RKO (cell line): ENCODE measurements at places on chromosomes 1 and 21.
A peak's percentile ranks its signal among the peaks of the same experiment; 100 is the strongest.

- DNase-seq: peak; percentile 26
Observed at GRCh38 chr1:24526940-24527542, 24.4 kb downstream of the RCAN3 start.

GRCh38 chr1:96524100-96524499 is 197.5 kb upstream of the PTBP2 start:
- peak; percentile 37 for DNase-seq

- DNase-seq: no peak
Observed at GRCh38 chr1:3713840-3714239, 38.4 kb upstream of the CCDC27 start.

GRCh38 chr1:46761740-46762139 is 37.1 kb upstream of the CYP4B1 start:
- no peak for DNase-seq

- DNase-seq: no peak
Observed at GRCh38 chr1:151661751-151662150, 49.9 kb downstream of the SNX27 start.

DNA sequence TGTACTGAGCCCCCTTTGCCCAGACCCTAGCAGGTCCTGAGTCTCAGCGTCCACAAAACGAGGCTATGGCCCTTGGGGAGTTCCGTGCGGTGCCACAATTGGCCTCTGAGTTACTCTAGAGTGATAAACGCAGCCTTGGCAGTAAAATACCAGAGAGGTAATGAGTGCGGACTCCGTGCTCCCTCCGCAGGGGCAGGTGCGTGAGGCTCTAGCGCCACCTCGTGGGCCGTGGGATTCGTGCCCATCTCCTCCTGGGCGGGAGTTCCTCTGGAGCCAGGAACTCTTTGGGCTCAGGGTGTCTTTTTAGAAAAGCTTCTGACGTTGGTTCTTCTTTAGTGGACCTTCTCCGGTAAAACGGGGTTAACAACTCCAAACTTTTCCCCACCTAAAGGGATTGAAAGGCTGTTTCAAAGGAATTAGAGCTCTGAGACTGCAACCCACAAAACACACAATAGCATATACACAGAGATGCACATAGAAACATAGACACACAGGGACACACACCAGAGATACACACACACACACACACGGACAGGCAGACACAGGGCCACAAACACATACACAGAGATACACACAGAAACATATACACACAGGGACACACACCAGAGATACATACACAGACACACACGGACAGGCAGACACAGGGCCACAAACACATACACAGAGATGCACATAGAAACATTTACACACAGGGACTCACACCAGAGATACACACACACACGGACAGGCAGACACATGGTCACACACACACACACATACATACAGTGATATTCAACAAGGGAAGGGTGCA is 99.4 kb downstream of the KCNJ15 start:
- peak; percentile 55 for DNase-seq

DNA sequence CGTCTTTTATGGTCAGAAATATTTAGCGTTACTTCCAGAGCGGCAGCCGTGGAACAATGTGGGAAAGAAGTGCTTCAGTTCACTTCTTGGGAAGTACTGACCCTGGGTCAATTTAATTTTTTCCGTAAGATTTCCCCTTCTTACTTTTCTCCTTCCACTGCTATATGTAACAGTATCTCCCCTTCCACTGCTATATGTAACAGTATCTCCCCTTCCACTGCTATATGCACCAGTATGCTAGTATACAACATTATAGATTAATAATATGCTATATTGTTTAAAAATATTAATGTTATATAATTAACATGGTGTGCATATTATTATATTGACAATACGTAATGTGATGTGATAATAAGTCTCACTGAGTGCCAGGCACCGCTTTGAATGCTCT is 69.7 kb upstream of the ERG start:
- no peak for DNase-seq

DNA sequence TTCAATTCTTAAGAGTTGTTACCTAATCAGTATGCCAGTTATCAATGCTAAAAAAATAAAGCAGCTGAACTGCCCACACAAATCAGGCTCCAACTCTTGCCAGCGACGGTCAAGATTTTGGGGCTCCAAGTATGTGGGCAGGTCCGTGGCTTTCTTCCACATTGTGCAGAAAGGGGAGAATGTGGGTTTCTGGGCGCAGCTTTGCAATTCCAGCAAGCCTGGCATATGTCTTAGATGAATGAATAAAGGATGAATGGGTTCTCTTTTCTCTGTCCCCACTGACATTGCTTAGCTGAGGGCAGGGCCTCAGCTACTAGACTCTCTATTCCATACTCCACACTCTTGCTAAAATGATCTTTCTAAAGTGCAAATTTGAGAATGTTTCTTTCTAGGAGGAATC is 42.4 kb downstream of the NENF start:
- DNase-seq: no peak

DNA sequence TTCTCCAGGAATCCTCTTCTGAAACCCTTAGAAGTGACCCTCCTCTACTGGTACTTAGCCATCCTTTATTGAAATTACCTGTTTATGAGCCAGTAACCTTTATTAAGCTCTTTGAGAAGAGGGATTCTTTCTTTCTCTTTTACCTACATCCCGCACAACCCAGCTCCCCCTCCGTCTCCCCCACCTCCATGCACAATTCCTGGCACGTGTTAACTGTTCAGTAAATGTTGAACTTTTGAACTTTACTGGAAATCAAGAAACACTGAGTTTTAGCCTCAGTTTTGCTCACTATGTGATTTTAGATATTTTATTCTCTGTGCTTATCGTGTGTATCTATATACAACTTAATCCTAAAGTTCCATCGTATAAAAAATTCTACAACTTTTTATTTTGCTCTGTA is 1.8 kb downstream of the TMED5 start:
- DNase-seq: peak; percentile 67

GRCh38 chr1:105137543-105138457 is 1388.1 kb downstream of the AMY1C start:
- DNase-seq: peak; percentile 29

- no peak for DNase-seq
Observed at GRCh38 chr21:39504230-39504629, 52.5 kb downstream of the SH3BGR start.

DNA sequence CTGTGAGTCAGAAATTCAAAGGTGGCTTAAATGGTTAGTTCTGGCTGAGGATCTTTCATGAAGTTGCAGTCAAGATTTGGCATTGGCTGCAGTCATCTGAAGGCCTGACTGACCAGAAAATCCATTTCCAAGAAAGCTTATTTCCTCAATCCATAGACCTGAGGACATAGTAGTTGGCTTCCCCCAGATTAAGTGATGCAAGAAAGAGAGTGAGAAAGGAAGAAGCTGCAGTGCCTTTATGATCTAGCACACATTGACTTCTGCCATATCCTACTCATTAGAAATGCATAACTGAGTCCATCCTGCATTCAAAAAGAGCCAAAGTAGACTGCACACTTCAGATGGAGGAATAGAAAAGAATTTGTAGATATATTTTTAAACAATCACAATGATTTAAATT is 222.6 kb downstream of the COL24A1 start:
- no peak for DNase-seq

DNA sequence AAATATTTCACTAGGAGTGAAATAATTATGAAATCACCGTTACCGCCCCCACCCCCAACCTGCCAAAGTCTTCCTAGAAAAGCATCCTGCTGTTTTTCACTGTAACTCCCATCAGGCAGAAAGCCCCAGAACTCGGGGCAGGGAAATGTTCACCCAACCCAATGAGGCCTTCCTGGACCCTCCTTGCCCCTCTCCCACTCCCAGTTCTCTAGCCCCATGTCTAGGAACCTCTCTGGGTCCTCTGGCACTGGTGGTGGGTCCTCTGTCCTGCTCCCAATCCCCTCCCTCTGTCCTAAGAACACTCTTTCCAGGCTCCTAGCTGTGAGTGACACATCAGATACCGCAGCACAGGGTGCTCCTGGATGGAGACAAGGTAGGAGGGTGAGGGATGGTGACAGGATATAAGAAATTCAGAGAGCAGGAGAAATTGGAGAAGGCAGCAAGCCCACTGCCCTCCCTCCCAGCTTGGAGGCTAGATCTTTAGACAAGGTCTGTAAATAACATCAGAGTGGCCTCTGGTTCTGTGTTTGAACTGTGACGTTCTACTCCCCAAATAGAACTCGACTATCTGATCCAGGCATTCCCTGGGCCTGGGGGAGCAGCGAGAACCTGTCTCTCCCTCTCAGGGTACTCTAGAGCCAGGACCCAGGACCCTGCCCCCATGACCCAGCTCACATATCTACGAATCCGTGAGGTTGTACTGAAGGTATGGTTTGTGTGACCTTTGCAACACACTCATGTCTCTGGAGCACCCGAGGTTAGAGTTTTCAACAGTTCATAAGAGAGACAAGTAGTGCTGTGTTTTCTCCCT is 23.3 kb upstream of the BTG2 start:
- DNase-seq: no peak

DNA sequence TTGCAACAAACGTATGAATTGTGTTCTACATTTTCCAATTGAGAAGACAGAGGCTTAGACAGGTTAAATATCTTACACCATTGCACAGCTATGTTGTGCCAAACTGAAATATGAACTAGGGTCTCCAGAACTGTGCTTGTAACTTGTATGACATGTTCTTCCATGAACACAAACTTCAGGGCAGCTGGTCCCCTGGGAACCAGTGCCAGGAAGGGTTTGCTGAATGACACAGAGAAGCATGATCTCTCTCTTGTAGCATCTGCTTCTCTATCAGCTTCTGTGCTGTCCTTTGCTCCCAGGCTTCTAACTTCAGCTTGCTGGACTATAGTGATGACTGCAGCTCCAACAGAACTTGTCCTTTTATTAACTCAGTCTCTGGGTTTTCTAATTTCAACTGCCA is 385.5 kb downstream of the SIPA1L2 start:
- no peak for DNase-seq

GRCh38 chr1:163069142-163069541 is at the start of gene RGS4:
RGS4 (plus strand) TSS chr1:163069361; CDS start chr1:163069485, 124 bp downstream.
- DNase-seq: peak; percentile 92

DNA sequence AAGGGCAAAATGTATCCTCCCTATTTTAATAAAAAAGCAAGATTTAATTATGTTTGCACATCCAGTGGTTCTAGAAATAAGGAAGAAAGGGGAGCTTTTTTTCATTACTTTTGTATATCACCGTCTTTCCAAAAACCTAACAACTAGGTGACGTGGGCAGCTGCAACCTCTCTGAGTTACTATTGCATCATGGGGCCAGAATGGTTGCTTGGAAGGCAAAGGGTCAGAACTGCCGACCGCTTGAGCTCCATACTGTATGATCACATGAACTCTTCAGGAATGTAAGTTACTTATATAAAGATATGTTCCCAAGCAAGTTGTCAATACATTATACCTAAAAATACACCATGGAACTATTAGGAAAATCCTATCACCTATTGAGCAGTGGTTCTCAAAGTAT is 85.6 kb upstream of the HIVEP3 start:
- no peak for DNase-seq

GRCh38 chr1:212665241-212666115 is 34.2 kb downstream of the BATF3 start:
- peak; percentile 77 for DNase-seq

DNA sequence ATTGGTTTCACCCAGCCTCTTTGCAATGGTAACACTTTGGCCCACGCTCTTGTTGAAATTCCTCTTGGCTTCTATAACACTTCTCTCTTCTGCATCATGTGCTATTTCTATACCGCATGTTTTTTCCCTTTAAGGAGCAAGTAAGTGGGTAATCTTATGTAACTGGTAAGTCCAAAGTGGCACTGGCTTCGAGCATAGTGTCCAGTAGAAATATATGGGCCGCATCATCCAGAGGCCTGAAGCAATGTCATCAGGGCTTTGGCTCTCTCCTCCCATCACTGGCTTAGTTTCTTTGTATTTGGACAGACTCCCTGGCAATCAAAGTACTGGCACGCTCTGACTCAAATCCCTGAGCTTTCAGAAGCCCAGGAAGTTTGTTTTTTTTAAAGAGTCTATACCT is 17.5 kb downstream of the CHML start:
- DNase-seq: no peak

DNA sequence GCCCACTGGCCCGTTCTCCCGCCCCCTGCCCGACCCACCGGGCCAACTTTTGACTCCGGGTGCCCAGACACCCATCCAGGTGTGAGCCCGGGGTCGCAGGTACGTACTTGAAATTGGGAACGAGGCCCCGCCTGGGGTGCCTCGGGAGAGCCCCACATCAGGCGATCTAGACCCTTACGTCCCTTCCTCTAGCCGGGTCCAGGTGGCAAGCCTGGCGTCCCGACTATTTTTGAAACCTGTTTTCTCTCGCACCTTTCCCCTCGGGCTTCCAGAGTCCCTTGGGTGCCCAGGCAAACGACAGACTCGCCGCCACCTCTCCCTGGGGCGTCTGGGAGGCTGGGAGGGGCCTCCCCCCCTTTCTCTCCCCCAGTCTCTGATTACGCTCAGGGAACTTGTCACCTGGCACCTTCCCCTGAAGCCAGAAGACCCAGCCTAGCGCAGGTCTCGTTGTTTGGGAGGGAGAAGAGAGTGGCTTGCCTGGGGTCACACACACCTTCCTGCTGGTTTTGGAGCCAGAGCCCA is 898 bp downstream of the LDLRAP1 start:
- no peak for DNase-seq

- DNase-seq: no peak
Observed at GRCh38 chr1:217072926-217073325, 349.7 kb upstream of the ESRRG start.

DNA sequence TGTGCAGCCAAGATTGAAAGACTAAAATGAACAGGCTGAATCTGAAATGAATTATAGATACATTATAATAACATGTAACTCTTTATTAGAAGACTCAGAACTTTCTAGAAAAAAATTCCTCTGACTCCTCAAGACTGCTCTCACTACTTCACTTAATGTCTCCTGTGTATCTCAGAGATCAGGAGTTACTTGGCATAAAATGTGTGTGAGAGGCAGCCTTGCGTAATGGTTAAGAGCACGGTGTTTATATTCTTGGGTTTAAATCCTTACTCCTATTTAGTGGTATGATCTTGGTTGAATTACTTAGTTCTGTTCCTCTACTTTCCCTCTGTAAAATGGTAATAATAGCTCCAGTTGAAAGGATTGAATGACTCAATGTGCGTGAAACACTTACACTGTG is 634.9 kb downstream of the LTN1 start:
- DNase-seq: no peak

DNA sequence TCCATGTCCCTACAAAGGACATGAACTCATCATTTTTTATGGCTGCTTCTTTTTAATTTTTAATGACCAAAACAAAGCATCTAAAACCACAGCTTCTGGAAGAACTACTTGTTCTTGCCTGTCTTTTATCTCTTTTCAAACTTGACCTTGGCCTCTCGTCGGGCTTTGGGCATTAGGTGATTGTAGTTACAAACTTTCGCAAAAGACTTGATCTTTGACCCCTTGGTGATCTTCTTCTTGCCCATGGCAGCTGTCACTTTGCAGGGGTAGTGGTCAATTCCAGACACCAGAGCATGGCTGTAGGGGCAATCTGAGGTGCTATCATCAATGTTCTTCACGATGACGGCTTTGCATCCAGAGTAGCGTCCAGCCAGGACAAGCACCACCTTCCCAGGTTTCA is 67.8 kb downstream of the EPB41 start:
- DNase-seq: no peak

- DNase-seq: no peak
Observed at GRCh38 chr1:31924839-31925238, 13.3 kb downstream of the PTP4A2 start.

GRCh38 chr1:241527146-241527545 is 5.0 kb upstream of the KMO start:
- DNase-seq: no peak
